Muscle of back (tissue), 13 donors: ENCODE measurements at places on chromosomes 7 and 10.

DNA sequence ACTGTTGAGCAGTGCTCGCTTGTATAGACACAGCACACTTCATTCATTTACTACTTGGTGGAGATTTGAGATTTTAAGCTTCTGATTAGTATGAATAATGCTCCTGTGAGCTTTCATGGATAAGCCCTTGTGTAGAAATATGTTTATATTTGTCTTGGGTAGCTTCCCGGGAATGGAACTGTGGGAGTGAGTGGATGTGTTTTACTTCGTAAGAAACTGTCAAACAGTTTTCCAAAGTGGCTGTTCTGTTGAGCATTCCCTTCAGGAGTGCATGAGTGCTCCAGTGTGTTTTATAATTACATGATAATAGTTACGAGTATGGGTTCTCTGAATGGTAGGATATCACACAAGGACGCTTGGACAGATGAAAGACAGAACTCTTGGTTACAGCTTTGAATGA, 49.4 kb downstream of the VWC2 start:
- DNase-seq, result no peak

- DNase-seq, result no peak
Observed at GRCh38 chr7:22141355-22141754, 195.7 kb upstream of the CDCA7L start.

GRCh38 chr10:80537736-80538480, at the start of gene SH2D4B:
TSS of gene SH2D4B (plus strand) at chr10:80537902. CDS start at chr10:80538332, 430 bp downstream.
- DNase-seq, result no peak

DNA sequence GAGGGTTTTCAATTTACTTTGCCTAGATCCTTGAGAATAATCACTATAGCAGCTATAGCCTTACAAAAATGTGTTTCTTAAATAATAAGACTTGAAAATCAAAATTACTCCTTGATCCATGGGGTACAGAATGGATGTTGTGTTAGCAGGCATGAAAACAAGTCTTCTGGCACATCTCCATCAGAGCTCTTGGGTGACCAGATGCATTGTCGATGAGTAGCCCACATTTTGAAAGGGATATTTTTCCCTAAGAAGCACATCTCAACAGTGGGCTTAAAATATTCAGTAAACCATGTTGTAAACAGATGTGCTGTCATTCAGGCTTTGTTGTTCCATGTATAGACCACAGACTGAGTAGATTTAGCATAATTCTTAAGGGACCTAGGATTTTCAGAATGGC, 827.8 kb downstream of the GRM8 start:
- no peak for DNase-seq

GRCh38 chr10:125788156-125789034, 12.8 kb upstream of the MMP21 start:
- no peak for DNase-seq

DNA sequence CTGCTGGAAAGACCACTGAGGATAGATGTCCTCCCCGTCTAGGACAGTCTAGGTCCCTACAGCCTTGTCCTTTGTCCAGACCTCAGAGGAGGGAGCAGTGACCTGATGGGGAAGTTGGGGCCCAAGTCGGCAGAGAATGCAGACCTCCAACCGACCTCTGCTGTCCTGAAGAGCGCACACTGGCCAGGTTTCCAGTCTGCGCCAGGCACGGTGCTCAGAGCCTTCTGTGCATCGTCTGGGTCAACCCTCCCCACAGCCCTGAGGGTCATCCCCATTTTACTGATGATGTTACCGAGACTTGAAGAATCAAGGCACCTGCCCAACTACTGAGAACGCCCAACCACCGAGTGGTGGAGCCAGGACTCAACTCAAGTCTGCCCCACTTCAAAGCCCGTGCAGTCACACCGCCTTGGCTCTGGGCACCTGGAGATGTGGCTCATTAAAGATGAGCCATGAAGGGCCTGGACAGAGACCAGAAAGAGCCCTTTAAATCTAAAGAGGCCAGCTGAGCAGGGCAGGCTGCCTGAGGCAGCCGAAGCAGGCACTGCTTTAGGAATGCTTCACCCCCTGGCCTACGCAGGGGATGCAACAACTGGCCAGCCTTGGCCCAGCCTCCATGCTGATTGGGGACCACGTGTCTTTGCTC, 4.4 kb downstream of the ITPRIP start:
- DNase-seq, result no peak

DNA sequence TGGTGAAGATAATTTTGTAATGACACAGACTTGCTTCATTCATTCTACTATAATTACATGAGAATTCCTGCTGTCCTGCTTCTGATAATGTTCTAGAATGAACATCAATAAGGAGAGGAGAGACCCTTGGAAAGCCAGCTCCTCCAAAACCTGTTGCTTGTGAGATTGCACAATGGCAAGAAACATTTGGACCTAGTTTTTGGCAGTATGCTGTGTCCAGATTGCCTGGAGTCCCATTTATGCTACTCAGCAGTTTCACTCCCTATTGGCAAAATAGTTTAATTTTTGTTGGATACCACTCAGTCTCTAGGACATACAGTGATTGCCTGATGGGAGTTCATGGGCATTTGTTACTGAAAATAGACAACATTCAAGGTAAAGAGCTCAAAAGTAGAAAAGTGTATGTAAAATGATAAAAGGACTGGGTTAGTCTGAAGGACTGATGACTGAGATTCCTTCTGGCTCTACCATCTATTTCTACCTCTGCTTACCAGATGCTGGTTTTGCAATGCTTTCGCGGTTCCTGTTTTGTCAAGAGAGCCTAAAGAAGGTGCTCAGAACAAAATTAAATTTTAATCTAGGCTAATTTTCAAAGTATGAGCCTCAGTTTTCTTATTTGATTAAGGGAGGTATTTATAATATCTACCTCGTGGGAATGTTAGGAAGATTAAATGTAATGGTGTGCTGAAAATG, 8.0 kb upstream of the ACTR3B start:
- DNase-seq, result no peak

DNA sequence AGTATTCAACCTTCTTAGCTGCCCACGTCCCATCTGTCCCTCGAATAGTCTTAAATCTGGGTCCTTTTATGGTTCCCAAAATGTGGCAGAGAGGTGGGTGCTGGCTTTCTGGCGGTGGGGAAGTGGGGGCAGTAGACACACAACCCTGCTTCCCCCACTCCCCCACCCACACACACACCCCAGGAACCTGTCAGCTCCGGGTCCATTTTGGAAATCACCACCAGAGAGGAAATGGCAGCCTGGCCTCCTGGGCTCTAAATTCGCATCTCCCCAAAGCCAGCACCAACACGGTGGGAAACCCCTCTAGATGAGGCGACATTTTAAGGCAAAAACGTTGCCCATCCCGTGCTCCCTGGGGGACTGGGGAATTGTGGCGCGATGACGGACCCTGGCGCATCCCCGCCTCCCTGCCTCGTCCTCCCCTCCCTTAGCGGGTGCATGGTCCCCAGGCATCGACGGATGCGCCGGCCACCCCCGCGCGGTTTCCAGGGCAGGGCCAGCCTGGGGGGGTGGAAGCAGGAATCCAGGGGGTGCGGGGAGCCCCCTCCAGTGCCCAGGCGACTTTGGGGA, 702 bp downstream of the TMEM130 start:
- no peak for DNase-seq

- no peak for DNase-seq
Observed at GRCh38 chr10:46035923-46036849, 5.8 kb upstream of the NCOA4 start.

DNA sequence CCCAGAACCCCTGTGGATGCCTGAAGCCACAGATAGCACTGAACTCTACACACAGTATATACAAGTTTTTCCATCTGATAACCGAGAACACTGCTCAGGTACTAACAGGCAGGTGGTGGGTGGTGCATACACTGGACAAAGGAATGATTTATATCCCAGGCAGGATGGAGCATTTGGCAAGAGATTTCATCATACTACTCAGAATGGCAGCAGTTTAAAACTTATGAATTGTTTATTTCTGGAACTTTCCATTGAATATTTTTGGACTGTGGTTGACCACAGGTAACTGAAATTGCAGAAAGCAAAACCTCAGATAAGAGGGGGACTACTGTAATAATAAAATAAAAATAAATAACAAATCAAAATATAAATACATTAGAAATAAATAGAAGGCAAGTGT, 10.9 kb upstream of the KCNMA1 start:
- DNase-seq, result no peak

- DNase-seq, result no peak
Observed at GRCh38 chr10:132377326-132377725, 19.7 kb upstream of the PWWP2B start.

DNA sequence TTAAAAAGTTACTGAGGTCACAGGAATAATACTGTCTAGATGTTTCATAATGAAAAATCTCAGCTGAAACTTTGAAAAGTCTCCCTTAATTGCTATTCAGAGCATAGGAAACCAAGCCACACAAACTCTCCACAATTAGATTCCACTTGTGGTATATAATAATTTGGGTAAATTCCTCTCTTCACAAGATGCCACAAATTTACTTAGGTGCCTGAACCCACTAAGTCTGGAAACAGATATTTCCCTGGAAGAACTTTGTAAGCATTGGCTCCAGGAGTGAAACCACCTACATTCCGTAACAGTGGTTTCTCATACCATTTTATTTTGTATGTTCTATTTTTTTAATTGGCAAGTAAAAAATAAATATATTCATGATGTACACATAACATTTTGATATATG, 493.4 kb downstream of the SEMA3D start:
- DNase-seq, result no peak

- DNase-seq, result no peak
Observed at GRCh38 chr10:63887023-63887589, 365.9 kb downstream of the REEP3 start.

DNA sequence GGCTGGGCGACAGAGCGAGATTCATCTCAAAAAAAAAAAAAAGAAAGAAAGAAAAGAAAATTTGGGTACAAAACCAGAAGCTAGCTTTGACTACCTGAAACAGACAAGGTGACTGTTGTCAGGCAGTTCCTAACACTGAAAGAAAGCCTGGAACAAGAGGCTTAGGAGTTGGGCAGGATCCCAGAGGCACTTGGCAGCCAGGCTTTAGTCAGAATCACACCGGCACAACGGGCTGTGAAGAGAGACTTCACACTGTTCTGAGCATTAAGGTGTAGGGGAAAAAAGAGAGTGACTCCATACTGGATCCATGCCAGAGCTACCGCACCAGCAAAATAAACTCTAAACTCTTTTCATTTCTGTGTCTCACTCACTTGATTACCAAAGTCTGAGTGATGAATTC, 130.8 kb downstream of the ZNF467 start:
- DNase-seq, result peak; percentile 8

DNA sequence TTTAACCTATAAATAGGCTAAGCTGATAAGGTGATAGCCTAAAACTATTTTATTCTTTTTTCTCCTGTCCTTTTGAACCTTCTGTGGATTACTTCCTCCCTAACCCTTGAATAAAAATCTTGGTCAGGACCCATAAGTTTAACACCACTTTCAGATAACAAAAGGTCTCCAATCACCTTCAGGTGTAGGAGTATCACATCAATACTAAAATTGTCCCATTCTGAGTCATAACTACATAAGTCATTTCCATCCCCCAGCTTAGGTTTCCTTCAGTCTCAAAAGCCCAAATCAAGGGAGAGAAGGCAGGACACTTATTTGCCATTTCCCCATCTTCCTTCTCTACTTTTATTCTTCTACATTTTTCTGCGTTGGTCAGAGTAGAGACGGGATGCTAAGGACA, 56.9 kb upstream of the WNT16 start:
- DNase-seq, result no peak

- DNase-seq, result no peak
Observed at GRCh38 chr10:29084681-29085307, 204.1 kb upstream of the LYZL1 start.

DNA sequence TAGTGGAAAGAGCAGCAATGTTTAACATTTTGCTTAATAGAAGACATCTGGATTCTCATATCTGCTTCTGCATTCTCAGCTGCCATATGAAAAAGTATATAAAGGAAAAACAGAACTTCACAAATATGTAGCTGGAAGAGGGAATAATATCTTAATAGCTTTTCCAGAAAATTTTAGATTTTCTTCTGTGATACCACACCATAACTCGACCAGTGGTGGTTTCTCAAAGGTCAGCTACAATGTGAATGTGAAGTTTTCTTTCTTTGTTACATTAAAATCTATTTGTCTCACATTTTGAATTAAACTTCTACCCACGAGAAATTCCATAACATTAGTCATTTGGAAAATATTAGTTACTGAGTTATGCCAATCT, 339.8 kb downstream of the PARD3 start:
- no peak for DNase-seq

GRCh38 chr10:129602938-129603535, 136.0 kb downstream of the MGMT start:
- DNase-seq, result no peak

GRCh38 chr7:77354484-77354883, 61.7 kb downstream of the GSAP start:
- DNase-seq, result no peak

DNA sequence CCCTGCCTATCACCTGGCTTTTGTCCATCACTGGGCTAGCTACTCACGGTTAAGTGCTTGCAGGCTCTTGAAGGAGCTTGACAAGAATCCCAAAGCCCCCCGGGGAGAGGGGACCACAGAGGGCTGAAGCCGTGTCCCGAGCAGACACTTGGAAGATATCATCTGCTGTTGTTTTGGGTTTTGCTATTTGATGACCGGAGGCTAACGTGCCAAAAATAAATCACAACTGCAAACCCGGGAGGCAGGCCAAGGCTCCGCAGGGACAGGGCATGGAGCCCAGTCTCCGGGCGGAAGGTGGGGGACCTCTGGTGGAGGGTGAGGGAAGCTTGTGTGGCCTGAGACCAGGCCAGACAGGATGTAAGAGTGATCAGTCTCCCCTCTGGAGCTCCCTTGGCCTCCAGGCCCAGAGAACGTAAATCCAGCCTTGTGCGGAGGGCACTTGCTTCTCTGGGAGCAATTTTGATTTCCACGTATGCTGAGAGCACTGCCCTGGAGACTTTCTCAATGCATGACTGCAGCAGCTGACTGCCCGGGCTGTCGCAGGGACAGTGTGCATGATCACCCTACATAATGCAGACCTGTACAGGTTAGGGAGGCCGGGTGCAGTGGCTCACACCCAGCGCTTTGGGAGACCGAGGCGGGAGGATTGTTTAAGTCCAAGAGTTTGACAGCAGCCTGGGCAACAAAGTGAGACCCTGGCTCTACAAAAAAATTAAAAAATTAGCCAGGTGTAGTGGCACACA, at the start of gene PHKG1:
TSS of gene PHKG1 (minus strand) at position 164 of the 743 bp plus-strand sequence. CDS start 4,011 bp downstream, outside the sequence.
- peak; percentile 88 for DNase-seq

- peak; percentile 97 for DNase-seq
Observed at GRCh38 chr7:44847509-44847919, 373 bp downstream of the H2AZ2 start.

- DNase-seq, result no peak
Observed at GRCh38 chr10:6221971-6222751, 19.4 kb downstream of the PFKFB3 start.

- DNase-seq, result no peak
Observed at GRCh38 chr7:129167817-129168216, 20.6 kb upstream of the SMO start.

DNA sequence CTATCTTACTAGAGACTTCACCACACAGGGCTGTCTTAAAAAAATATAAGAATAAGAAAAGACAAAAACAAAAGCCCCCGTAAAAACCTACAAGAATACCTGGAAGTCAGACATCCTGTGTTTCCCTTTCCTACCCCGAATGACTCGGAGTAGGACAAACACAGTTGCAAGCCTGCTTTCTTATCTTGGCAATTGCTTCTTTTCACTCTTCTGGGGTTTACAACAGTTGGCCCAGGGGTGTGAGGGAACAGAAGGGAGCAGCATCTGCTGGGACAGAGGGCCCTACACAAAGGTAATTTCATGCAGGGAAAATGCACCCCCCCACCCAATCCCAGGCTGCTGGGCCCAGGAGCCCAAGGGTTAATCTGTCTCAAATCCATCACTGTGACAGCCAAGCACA, 220.6 kb downstream of the ARHGAP12 start:
- no peak for DNase-seq
